ENCODE measurements at places on chromosomes 5 and 9.

DNA sequence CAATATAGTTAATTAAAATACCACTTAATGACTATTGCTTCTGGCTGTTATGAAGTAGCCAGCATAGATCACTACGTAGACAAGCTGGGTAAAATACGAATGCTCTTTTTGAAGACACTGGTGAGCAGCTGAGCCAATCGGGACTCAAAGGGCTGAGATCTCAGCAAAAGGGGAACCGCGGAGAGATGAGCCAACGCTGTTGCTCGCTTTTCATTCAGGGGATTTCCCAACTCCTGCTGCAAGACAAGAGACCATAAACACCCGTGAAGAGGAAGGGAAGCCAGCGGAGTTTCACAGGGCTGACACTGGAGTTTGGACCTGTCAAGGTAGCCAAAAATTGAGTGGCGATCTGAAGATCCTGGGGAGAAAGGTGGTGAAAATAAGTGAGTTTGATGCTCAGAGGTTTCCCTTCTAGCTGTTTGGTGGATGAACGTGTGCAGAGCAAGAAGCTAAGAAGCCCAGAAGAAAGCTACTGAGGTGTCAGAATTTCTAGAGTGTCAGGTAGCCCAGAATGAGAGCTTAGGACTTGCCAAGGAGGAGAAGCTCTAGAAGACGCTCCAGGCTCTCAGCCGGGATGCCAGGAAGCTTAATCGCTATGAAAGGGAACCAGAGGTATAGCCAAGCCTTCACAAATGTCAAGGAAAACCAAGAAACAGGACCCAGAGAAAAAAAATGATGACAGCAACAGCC is 79.6 kb upstream of the RNU6ATAC start:
- no peak for DNase-seq

DNA sequence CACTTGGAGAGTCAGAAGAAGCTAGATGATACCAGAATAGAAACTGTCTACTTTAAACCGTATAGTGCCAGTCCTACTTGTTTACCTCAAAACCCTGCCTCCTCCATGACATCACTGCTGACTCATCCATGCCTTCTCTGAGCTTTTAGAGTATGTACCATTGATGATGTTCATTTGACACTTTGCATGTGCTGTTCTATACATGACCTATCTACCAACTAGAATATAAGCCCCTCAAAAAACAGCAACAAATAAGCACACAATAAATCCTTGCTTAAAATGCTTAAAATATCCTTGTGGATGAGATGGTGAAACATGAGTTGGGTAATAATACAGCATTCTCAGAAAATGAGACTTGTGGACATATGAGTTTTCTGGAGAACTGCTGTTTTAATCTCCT is 2.6 kb downstream of the CTNNAL1 start:
- DNase-seq: no peak

- DNase-seq: no peak
Observed at GRCh38 chr9:34372467-34373011, 4.2 kb downstream of the MYORG start.

GRCh38 chr9:133713150-133713959 is 24.8 kb downstream of the SARDH start:
- no peak for DNase-seq

GRCh38 chr5:142514196-142514595 is 171.7 kb downstream of the FGF1 start:
- no peak for DNase-seq

GRCh38 chr9:94108584-94108983 is 24.3 kb downstream of the PTPDC1 start:
- DNase-seq: no peak

DNA sequence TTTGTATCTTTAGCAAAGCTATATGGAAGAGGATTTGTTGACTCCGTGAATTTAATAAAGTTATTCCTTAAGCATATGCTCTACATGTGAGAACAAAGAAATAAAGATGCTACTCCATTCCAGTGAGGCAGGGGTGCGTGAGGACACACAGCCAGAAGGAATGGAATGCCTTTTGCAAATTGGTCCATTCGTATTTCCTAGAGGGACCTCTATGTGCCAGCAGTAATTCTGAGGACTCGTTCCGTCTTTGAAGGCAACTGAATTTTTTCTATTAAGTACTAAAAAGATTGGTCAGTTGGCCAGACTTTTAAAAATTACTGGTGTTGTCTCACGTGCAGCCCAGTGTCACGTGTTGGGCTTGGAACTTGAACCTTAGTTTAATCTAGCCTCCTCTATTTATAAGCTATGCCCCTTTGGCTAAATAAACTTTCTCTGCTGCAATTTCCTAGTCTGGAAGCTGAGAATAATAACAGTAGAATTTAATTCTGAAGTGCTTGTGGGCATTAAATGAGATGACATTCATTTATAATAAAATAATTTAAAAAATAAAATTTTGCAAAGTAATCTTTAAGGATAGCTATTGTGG is 13.9 kb downstream of the RAI14 start:
- no peak for DNase-seq

- no peak for DNase-seq
Observed at GRCh38 chr5:88886746-88887341, 3.9 kb upstream of the MEF2C start.

Measured in NCI-H1105 (cell line).